Stimulated activated CD4-positive, alpha-beta T cell treated with anti-CD3 and anti-CD28 coated beads, Interleukin-12 subunit alpha, Interleukin-12 subunit beta, amount 100 ng/mL, for 24 hours (primary cell): ENCODE measurements at places on chromosomes 2 and 18.

GRCh38 chr18:67265464-67266245, 250.9 kb downstream of the DSEL start:
- DNase-seq, result no peak

- peak; percentile 47 for DNase-seq
Measured at GRCh38 chr18:79396431-79397246, 909 bp downstream of the NFATC1 start.

DNA sequence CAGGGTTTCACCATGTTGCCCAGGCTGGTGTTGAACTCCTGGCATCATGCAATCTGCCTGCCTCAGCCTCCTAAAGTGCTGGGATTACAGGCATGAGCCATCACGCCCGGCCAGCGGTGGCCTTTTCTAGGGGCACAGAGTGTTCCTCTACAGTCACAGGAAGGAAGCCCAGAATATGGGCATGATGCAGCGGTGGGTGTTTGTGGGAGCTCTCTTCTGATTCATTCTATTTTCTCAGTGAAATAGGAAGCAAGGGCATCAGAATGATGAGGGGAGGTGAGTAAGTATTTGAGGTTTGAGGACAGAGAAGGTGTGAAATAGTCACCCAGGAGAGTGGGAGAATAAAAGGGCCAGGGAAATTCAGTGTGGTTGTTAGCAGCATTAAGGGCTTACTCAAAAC, 70.3 kb upstream of the PSME4 start:
- peak; percentile 55 for DNase-seq

DNA sequence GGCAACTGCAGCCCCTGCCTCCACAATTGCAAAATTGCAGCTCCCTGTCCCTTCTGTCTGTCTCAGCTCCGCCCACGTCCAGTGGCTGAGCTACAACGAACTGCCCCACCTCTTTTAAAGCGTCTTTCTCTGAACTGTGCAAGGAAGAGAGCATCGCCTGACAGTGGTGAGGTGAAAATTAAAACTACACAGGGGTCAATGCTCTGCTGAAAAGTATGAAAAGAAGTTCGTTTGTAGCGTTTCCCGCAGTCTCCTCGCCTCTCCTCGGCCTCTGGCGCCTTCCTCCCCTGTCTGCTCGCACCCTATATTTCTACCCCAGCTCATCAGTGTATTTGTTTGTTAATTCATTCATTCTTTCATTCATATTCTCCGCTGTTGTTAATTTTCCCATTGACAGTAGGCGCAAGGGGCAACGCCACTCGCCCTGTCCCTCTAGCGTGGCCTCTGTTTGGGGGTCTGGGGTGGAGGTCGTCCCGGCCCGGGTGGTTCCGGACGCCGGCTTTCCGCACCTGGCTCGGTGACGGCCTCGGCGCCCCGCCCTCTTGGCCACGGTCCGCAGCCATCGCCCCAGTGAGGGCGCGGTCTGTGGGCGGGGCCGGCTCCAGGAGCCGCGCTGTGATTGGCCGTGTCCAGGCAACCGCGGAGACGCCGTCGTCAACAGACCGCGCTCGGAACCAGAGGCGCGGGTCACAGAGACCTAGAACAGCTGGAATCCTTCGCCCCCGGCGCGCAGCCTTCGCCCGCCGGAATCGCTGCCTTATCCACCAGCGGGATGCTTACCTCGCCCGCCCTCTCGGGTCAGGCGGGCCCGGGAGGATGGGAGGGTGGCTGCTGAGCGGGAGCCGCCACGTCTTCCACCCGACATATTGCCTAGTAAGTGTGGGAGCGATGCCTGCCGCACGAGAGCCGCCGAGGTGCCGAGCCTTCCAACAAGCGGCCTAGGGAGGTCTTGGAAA, at the start of gene VWA3B:
Gene VWA3B, plus strand, starts transcription at position 677 of the 956 bp plus-strand sequence. CDS start 5,926 bp downstream, outside the sequence.
- no peak for DNase-seq

DNA sequence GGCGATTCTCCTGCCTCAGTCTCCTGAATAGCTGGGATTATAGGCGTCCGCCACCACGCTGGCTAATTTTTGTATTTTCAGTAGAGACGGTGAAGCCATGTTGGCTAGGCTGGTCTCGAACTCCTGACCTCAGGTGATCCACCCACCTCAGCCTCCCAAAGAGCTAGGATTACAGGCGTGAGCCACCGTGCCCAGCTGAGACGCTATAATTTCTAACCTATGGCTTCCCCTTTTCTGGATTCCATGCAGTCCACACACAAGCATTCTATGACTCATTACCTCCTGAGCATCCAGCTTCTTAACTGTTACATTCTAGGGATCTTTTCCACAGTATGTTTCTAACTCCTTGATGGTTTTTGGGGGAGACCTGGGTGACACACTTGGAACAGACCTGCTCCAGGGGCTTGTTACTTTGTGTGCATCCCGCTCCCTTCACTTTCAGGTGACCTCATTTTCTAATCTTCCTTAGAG, 11.8 kb upstream of the KCMF1 start:
- no peak for DNase-seq

DNA sequence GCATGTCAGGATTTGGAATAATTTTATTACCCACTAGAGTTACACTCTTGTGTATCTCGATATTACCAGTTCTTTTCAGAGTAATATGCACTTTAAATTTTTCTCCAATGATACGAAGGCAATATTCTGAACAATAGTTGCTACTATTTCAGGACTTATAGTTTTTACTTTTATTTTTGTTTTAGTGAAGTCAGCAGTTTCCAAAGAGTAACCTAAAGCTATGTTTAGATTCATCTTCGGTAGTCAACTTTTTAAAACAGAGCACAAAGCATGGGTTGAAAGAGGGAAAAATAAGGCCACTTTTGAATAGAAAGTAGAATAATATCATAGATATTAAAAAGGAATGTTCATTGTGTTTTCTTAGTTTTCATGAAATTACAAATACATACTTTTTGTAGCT, 532.7 kb downstream of the CPS1 start:
- DNase-seq, result no peak

DNA sequence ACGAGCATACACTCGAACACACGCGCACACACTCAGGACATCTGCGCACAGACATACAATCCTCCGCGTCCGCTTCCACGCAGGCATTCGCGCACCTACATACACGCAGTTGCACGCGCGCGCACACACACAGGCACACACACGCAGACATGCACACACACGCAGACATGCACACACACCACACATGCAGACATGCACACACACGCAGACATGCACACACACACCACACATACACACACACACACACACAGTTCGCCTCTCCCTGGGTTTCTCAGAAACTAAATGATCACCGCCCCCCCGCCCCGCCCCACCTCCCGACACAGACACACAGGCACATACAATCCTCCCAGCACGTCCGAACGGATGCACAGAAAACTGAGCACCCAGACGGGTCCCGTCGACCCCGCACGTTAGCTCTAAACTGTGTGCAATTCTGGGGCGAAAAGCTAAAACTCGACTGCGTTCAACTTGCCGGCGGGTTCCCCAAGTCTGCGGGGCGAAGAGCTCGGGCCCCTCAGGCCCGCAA, 1.0 kb downstream of the EPHA4 start:
- DNase-seq, result no peak

- no peak for DNase-seq
Measured at GRCh38 chr2:20157193-20157891, 67.6 kb downstream of the SDC1 start.

DNA sequence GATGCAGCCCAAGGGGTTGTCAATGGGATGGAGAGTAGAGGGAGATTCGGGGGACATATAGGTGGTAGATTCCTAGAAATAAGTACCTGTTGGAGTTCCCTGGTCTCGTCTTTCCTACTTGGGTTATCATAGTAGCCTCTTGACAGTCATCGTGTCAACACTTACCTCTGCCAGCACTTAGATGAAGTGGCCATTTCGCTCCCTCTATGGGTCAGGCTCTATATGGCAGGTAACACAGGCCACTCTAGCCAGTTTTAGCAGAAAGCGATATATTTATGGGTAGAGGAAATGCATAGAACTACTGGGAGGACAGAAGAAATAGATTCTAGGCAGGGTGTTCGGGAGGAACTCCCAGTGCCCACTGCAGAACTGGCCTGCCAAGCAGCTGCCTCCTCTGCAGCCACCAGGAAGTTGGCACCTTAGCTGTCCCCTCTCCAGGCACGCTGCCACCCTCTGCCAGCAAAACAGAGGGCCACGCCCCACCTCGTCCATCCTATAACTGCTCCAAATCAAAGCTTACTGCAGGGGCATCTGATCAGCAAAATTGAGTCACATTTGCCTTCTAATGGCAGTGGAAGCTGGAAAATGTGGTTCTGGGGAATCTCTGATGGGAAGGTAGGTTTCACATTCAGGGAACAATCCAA, 181.3 kb downstream of the INSIG2 start:
- no peak for DNase-seq

DNA sequence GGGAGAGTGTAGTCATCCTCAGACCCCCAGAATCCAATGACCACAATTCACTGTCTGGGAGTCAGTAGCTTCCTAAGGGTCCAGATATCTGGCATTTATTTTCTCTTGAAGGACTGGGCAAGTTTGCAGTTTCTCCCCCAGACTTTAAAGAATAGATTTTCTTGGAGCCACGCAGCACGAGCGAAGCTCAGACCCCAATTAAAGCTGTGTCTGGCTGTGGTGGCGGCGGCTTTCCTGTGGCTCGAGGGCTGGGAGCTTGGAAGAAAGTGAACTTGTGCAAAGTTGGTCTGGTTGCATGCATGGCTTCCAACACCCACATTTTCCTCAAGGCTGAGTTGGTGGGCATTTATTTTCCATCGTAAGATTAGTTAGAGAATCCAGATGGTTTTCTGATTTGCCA, 105.0 kb downstream of the ACKR3 start:
- no peak for DNase-seq

GRCh38 chr2:158505448-158505934, 48.7 kb downstream of the PKP4 start:
- DNase-seq, result no peak

- DNase-seq, result no peak
Measured at GRCh38 chr2:176082824-176083751, 674 bp downstream of the EVX2 start.

DNA sequence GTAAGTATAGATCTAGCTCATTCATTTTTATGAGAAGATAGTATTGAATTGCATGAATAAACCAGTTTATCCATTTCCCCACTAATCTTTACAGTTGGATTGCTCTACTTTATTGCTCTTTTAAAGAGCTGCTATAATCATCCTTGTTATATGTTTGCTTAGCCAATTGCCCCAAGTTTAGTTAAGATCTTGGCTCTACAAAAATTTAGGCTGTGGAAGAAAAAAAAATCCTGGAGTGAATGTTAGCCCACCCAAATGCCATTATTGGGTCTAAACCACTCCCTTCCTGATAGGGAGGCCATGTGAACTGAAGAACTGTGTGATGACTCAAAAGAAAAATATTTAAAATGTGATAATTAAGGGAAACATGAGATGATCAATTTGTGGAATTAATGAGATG, 2.9 kb downstream of the ALS2 start:
- no peak for DNase-seq

- no peak for DNase-seq
Measured at GRCh38 chr2:75614162-75614651, 32.4 kb upstream of the MRPL19 start.

GRCh38 chr2:6818012-6818411, 47.7 kb downstream of the CMPK2 start:
- DNase-seq, result no peak

- DNase-seq, result no peak
Measured at GRCh38 chr2:85282914-85283313, 44.9 kb downstream of the TGOLN2 start.

DNA sequence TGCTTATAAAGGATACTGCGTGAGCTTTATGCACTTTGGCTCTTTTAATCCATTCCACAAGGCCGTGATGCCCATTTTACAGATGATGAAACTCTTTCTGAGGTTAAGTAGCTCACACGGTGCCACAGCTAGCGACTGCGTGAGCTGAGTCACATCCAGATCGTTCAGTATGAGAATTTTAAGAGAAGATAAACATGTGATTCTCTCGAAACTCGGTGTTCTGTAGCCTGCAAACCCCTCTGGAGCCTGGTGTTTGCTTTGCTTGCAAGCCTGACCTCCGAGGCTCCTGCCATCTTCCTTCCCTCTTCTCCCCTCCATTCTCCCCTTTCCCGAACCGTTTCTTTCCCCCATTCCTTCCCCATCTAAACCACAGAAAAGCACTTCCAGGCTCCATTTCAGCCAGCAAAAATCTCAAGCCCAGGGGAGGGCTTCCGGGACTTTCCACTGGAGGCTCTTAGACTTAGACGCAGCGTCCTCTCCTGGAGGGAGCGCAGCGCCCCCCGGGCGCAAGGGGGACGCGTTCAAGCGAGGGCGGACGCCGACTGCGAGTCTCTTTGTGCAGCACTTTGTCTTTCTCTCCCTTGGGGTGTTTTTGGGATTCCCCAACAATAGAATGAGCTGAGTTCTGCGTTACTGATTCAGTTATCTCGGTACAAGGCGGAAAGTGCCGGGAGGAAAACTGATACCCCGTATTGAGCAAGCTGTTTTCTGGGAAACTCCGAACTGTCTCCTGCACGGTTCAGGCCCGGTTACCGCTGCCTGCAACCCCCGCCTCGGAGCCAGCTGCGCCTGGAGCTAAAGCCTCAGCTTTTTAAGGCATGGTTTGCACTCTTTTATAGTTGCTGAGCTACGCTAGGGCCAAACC, 38.0 kb downstream of the CYP1B1 start:
- no peak for DNase-seq

GRCh38 chr18:58615140-58616132, 13.5 kb downstream of the ALPK2 start:
- DNase-seq, result peak; percentile 55

GRCh38 chr2:177204417-177204816, 8.2 kb upstream of the HNRNPA3 start:
- no peak for DNase-seq

DNA sequence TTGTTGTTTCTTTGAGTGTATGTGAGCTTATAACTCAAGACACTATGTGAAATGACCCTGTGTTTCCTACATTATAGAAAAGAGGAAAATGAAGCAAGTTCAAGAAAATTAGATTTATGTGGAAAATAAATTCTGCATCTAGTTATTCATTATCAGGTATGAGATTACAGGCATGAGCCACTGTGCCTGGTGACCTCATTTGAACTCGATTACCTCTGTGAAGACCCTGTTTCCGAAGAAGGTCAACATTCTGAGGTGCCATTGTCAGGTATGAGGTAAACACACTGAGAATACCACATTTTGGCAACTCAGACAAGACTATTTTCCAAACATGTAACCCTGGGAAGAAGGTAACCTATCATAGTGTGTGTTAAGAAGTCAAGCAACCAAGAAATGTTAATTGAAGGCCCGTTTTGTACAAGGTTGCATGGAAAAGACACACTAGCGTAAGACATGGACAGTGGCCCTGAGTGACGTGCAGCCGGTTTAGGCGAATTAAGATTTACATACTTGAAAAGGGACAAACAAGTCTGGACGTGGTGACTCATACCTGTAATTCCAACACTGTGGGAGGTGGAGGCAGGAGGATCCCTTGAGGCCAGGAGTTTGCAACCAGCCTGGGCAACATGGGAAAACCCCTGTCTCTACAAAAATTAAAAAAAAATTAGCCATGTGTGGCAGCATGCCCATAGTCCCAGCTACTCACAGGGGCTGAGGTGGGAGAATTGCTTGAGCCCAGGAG, 186.6 kb downstream of the NEDD4L start:
- no peak for DNase-seq

DNA sequence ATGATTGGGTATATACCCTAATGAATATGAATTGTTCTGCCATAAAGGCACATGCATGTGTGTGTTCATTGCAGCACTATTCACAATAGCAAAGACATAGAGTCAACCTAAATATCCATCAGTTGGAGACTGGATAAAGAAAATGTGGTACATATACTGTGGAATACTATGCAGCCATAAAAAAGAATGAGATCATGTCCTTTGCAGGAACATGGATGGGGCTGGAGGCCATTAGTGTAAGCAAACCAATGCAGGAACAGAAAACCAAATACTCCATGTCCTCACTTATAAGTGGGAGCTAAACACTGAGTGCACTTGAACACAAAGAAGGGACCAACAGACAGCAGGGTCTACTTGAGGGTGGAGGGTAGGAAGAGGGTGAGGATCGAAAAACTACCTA, 43.2 kb downstream of the TTC39C start:
- no peak for DNase-seq
